ENCODE measurements at places on chromosomes 1 and 21.

DNA sequence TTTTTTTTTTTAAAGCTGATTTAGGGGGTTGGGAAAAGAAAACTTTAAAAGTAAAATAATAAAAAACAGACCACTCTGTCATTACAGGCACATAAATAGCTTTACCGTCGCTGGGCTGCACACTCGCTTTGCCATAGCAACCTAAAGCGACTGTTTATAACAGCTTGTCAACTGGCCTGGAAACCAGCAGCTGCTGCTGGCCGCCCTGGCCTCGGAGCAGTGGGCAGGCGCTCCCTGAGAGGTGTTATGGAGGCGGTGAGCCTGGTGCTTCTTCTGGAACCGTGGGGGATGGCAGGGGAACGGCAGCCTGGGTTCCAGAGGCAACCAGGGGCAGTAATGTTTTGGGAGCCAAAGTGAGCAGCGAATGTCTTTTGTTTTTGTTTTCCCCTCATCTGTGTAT is 45.7 kb downstream of the ATP2B4 start:
- DNase-seq = no peak

- DNase-seq = no peak
Observed at GRCh38 chr1:220804202-220804586, 17.5 kb downstream of the MTARC1 start.

DNA sequence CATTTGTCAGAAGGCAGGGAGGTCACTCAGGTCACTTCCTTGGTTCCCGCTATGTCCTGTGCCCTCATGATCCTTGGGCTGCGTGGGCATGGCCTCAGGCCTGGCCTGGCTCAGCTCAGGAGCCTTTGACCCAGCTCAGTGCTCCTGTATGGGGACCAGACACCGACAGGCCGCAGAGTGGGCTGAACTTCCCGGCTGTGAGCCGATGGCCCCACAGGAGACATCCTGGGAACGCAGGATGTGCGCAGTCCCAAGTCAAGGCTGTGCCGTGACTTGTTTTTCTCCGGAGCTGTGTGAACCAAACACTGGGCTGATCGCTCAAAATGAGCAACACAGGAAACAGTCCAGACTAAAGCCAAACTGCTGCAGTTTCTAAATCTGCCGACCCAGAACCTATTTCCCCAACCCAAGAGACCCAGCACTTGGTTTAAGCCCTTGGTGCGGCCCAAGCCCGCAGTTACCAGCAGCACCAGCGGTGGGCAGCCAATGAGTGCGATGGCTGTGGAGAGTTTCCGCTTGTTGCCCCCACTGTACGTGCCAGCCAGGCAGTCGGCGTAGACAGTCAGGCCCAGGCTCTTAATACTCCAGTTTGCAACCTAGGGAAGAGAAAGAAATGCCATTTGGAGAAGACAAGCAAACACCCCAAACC is 92.3 kb upstream of the GCLM start:
- DNase-seq = no peak

DNA sequence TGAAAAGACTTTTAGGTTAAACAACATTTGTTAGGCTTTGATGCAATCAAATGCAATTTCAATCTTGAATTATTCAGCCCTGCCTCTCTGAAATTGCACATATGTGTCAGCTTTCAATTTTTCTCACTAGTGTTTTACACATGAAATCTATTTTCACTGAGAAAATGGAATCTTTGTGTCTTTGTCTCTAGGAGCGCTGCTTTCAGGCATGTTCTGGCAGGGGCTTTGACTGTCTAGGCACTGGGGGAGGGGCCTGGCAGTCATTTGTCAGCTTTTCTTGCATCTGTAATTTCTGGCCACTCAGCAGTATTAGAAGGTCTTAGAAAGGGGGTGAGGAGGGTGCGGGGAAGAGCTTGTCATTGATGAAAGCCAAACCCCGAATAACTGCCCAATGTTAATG is 264.4 kb downstream of the PTPRC start:
- no peak for DNase-seq

- no peak for DNase-seq
Observed at GRCh38 chr1:27361553-27361952, 5.2 kb downstream of the MAP3K6 start.

- DNase-seq = no peak
Observed at GRCh38 chr1:235043234-235043633, 85.4 kb downstream of the TOMM20 start.

Measured in activated CD4-positive, alpha-beta T cell treated with anti-CD3 and anti-CD28 coated beads for 24 hours (primary cell).